ENCODE measurements at places on chromosomes 7 and 10.

DNA sequence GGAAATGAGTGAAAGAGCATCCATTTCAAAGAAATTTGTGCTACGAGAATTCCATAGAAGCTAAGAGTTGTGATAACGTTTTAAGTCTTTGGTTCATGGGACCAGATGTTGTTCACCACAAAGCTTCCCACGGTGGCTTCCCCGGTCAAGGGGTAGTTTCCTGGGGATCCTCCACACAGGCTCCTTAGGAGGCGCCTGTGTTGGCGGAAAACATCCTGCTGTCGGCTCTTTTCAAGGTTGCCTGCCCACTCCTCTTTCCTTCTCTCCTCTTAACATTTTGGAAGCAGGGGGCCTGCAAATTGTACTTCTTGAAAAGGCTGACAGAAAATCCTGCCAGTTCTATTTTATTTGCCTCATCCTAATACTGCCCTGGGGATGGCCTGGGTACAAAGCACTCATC lies 398.6 kb downstream of the SORCS1 start:
- DNase-seq = no peak

DNA sequence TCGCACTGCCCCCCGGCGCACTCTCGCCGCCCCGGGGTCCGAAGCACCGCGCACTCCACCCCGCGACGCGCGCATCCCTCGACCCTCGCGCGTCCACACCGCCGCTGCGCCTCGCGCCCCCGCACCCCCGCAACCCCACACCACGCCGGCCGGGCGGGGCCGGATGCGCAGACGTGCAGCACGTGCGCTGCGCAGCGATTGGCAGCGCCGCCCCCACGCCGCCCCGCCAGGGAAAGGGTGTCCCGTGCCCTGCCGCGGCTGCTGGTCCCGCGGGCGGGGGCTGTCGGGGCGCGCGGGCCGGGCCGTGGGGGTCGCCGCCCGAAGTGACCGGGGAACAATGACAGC lies 53.7 kb upstream of the KDM7A start:
- DNase-seq = peak; percentile 77

- no peak for DNase-seq
These were observed 49.1 kb downstream of the PARP12 start for GRCh38 chr7:140013676-140014075.

- DNase-seq = no peak
These were observed 183.5 kb downstream of the POM121L12 start for GRCh38 chr7:53218730-53219504.

DNA sequence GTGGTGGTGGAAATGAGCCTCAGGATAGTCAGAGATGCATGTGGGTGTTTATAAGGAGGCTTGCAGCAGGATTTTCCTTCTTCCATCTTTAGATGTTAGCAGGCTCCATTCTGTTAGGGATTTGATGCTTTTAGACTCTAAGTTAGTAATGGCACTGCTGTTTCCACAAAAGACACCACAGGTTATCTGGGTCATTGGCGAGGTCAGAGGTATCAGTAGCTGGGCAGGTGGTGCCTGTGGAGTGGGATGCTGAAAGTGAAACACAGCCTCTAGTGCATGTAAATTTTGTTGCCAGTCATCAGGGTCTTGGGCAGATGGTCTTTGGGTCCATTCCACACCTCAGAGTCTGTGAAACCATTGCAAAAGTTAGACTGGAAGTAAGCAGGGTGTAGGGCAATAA lies 833 bp upstream of the PAX4 start:
- DNase-seq = no peak

GRCh38 chr7:66928388-66928787 lies 7.4 kb downstream of the TMEM248 start:
- DNase-seq = no peak

DNA sequence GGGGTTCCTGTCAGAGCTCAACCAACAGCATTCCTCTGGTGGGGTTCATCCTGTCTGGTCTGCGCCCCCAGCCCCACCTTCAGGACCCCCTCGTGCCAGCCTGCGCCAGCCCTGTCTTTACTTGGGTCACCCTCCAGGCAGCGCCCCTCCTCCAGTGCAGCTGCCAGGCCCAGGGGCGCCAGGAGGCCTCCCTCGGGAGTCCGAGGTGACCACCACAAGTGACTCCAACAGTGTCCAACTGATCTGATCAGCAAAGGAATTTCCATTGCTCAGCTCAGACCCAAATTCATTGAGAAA lies 10.6 kb downstream of the WDR86 start:
- no peak for DNase-seq

GRCh38 chr10:21488957-21489446 lies 36.5 kb downstream of the SKIDA1 start:
- no peak for DNase-seq

- peak; percentile 12 for DNase-seq
These were observed 544 bp downstream of the TSPAN33 start for GRCh38 chr7:129144834-129145668.

DNA sequence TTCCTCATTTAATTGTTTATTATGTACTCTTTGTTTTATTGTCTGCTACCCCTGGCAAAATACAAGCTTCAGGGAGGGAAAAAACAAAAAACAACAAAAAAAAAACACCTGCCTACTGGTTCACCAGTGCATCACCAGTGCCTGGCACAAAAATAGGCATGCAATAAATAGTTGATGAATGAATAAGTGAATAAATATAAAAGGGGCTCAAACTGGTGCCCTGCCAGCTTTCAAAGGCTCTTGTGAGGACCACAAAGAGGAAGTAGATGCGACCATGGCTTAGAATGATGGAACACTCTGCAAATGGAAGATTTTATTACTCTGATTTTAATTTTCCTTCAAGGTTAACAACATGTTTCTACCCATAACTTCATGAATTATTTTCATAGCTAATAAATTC lies 213.0 kb upstream of the INHBA start:
- DNase-seq = no peak

GRCh38 chr7:150876817-150877526 lies 24.7 kb downstream of the AOC1 start:
- DNase-seq = peak; percentile 49

GRCh38 chr7:25647872-25648271 lies 419.6 kb upstream of the NPVF start:
- DNase-seq = no peak

DNA sequence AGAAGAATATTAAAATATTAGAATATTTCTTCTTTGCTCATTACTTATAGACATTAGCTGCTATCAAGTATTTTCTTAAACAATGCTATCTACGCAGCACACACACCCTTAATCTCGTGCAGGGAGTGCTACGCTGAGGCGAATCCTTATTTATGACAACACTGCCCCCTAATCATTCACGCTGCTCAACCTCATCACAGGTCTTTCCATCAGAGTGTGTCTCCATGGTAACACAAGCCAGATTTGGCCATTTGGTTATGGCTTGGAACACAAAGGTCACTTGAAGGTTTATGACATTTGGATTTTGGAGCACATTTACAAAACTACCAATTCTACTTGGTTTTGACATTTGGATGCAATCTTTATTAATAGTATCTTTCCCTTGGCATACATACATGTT lies 45.4 kb upstream of the MYO3A start:
- no peak for DNase-seq

All from stimulated activated CD4-positive, alpha-beta T cell treated with anti-CD3 and anti-CD28 coated beads, Interleukin-4, amount 100 ng/mL, for 24 hours (primary cell).